Sigmoid colon (tissue), 7 donors: ENCODE measurements at places on chromosomes 7 and 10. TPM values are rescaled to one million over a fixed set of nuclear protein-coding genes. Genes with fewer than 3 reads are reported as not detected.

DNA sequence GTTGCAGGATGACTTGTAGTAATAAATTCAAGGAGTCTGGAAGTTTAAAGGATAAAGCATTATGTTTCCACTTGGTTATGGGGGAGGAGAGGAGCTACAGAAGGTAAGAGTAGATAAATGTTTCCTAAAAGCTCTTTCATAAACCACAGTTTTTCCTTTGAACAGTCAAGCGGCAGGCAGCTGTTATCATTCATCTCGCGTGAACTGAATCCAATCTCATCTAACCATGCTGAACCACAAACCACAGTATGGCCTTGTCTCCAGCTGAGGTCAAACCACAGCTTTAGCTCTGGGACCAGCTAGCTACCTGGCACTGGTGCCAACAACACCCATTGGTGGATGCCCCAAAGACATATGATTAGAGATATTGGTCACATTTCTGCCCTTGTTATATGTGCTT is 63.3 kb downstream of the NOC3L start:
- H3K4me3 ChIP-seq: no peak overlapping the region
- no peaks in the 10 kb centered on the region for H3K4me1 ChIP-seq
- DNase-seq: no peak
- no peak overlapping the region for H3K27ac ChIP-seq

GRCh38 chr7:26593896-26594295 is 270.5 kb downstream of the SKAP2 start:
- H3K4me3 ChIP-seq: no peak overlapping the region
- H3K27me3 ChIP-seq: no peaks in the 10 kb centered on the region
- no peak for DNase-seq
- no peaks in the 10 kb centered on the region for H3K36me3 ChIP-seq

DNA sequence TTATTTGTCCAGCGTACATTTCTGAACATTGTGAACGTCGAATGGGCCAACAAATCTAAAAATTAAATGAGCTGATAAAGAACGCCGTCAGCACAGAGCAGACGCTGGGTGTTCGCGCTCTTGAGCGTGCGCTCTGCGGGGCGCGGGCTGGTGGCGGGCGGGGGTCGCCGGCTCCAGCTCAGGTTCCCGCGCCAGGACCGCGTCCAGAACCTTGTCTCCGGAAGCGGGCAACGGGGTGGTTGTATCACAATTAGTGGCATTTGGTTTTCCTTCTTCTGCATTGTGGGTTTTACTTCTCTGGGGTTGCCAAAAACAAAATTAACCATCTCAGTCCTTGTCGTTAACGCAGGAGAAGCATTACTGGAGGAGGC is 2.4 kb downstream of the CYP2E1 start:
- no peak overlapping the region for H3K27ac ChIP-seq
- H3K4me1 ChIP-seq: peaks cover 23% of the 10 kb centered on the region
- H3K27me3 ChIP-seq: peaks cover 31% of the 10 kb centered on the region
- no peaks in the 10 kb centered on the region for H3K36me3 ChIP-seq
- no peak for DNase-seq

DNA sequence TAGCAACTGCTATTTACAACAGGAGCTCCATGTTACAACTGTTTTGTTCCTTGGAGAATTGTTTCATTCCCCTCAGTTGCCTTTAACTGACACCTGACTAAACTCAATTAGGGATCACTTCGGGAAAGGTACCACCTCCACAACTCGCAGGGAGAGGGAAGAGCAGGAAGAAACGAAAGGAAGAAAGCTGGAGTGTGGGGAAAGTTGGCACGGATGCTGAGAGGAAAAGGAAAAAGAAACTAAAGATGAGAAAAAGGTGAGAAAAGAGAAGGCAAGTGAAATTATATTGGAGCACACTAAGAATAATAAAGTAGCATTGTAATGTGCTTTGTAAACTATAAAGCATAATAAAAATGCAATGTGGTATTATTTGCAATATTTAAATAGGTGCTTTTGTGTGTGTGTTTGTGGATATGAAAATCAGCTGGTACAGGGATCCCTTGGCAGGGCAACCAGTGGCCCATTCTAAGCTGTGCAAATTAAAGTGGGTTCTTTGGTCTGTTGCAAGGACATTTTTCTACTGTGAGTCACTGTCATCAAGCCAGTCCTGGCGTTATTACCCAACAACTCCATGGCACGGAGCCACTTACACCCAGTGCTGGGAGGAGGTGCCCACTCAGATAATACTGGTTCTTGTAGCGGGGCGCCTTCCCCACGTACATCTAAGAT is 45.9 kb downstream of the HIPK2 start:
- peak; percentile 93 for DNase-seq
- H3K36me3 ChIP-seq: no peaks in the 10 kb centered on the region
- no peaks in the 10 kb centered on the region for H3K27me3 ChIP-seq
- peak overlapping the region; percentile 56 for H3K27ac ChIP-seq
- H3K4me3 ChIP-seq: no peak overlapping the region
- peaks cover 27% of the 10 kb centered on the region for H3K4me1 ChIP-seq

DNA sequence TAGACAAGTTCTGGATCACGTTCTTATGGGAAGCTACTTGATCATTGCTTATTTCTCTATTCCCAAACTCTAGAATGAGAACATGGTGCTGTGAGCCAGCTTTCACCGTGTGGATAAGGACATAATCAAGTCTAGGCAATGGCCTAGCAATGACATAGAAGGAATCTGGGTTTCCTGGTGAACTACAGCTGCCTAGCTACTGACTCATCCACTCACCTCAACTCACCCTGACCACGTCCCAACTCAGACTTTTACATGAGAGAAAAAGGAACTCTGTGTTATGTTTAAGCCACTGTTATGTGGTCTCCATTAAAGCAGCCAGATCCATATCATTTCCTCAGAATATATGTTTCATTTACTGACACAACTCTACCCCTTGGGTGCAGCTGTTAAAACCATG is 18.8 kb upstream of the MET start:
- H3K4me3 ChIP-seq: no peak overlapping the region
- H3K4me1 ChIP-seq: peaks cover 8% of the 10 kb centered on the region
- no peak overlapping the region for H3K27ac ChIP-seq

DNA sequence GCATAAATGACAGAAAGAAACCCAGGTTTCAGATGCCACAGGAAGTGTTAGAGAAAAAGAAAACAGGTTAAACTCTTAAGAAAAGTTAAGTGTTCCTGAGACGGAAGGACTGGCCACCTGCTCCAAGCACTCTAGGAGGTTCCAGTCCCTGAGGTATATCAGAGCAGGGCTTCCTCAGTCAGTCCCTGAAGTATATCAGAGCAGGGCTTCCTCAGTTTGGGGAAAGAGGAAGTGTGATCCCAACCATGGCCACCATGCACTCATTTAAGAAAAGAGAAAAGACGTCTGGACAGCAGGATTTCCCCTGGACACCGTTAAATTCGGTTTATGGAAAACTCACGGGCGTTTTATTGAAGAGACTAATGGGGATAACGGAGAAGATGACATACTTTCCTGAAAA is 133.4 kb upstream of the PFKP start:
- no peak overlapping the region for H3K4me3 ChIP-seq
- DNase-seq: no peak

GRCh38 chr7:39622609-39623008 is 763 bp upstream of the RALA start:
- no peaks in the 10 kb centered on the region for H3K36me3 ChIP-seq
- peaks cover 35% of the 10 kb centered on the region for H3K4me1 ChIP-seq
- DNase-seq: no peak
- peak overlapping the region; percentile 90 for H3K27ac ChIP-seq
- no peaks in the 10 kb centered on the region for H3K27me3 ChIP-seq

The ASB10 gene
- not detected for total RNA-seq

GRCh38 chr10:116713846-116714245 is 28.5 kb downstream of the HSPA12A start:
- no peaks in the 10 kb centered on the region for H3K27me3 ChIP-seq
- DNase-seq: no peak
- no peaks in the 10 kb centered on the region for H3K36me3 ChIP-seq
- H3K27ac ChIP-seq: no peak overlapping the region
- H3K4me3 ChIP-seq: no peak overlapping the region

DNA sequence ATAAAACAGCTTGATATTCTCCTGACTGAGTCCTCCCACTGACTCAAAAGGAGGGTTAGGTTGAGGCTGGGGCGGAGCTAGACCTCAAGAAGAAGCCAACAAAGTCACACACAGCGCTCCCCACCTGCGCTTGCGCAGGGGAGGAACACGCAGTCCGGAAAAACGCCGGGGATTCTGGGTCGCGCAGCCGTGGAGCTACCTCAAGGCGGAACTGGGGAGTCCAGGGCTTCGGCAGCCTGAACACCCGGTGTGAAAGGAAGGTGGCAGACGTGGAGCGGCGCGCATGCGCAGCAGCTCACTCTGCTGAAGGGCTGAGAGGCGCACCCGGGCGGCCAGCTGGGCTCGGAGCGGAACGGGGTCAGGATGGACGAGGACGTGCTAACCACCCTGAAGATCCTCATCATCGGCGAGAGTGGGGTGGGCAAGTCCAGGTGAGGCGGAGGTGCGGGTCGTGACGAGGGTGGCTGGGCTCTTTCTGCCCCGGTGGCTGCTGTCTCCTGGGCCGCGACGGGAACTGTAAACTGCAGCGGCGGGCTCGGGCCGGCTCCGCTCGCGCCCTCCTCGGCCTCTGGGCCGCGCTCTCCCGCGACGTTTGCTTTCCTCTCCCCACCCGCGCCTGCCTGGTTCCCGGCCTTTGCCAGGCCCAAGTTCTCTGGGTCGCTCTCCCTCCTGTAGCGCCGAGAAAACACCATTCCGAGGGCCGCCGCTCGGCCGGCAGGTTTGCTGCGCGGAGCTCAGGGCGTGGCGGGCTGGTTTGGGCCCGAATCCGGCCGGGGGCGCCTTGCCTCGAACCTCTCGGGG is at the start of gene RAB18:
TSS of gene RAB18 (plus strand) at position 298 of the 801 bp plus-strand sequence. CDS start at position 364, 66 bp downstream.
- no peaks in the 10 kb centered on the region for H3K27me3 ChIP-seq
- no peaks in the 10 kb centered on the region for H3K4me1 ChIP-seq
- no peaks in the 10 kb centered on the region for H3K36me3 ChIP-seq
- H3K4me3 ChIP-seq: peak within 1 kb of the TSS; percentile 83
- DNase-seq: peak; percentile 99

The BEND7 gene
- total RNA-seq: 27.2 TPM

- no peaks in the 10 kb centered on the region for H3K27me3 ChIP-seq
- DNase-seq: no peak
- no peaks in the 10 kb centered on the region for H3K4me1 ChIP-seq
- H3K36me3 ChIP-seq: no peaks in the 10 kb centered on the region
- no peak overlapping the region for H3K27ac ChIP-seq
These were observed 150.3 kb downstream of the PLXNA4 start for GRCh38 chr7:132425942-132426341.

GRCh38 chr10:10816447-10816846 is 201.2 kb upstream of the CELF2 start:
- no peak for DNase-seq
- H3K4me3 ChIP-seq: no peak overlapping the region
- no peaks in the 10 kb centered on the region for H3K36me3 ChIP-seq
- H3K27me3 ChIP-seq: no peaks in the 10 kb centered on the region

DNA sequence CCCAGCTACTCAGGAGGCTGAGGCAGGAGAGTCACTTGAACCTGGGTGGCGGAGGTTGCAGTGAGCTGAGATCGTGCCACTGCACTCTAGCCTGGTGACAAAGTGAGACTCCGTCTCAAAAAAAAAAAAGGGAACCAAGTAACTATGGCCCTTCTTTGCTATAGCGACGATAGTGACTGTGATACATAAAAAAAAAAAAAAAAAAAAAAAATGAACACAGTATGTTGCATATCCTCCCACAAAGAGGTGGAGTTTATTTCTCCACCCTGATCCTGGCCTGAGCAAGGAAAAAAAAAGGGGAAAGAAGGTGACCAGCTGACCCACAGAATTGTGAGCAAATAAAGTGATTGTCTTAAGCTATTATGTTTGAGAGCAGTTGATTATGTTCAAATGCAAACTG is 42.3 kb upstream of the STEAP1B start:
- no peak overlapping the region for H3K4me3 ChIP-seq
- H3K27me3 ChIP-seq: no peaks in the 10 kb centered on the region
- H3K36me3 ChIP-seq: no peaks in the 10 kb centered on the region
- DNase-seq: no peak
- no peak overlapping the region for H3K27ac ChIP-seq

DNA sequence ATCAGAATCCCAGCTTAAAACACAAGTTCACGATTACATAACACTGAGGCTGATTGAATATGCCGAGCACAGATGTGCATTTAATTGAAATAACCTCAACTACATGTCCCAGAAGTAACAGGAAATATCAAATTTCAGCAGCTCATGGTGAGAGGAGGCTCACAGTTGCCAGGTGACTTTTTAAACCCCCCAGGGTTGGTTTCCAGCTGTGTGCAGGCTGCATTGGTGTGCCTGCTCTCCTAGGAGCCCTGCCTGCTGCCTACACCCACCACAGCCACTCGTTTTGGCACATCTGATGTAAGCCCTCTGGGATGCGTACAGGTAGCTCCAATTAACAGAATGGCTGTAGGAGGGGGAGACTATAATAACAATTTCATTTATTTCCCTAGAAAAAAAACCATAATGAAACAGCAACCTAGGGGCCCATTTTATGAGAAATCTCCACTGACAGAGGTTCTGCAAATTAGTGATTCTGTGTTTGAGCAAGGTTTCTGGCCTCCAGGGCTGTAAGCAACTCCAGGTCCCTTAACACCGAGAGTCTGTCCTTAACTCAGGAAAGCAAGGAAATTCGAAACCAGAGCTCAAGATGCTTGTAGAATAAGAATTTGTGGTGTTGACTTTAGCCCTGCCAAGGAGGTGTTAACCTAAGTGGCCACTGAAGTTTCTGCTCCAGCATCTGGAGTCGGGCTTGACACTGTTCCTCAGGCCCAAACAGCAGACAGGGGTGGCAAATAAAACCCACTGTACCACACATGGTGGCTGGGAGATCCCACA is 161.9 kb downstream of the BMPER start:
- H3K27me3 ChIP-seq: no peaks in the 10 kb centered on the region
- no peaks in the 10 kb centered on the region for H3K36me3 ChIP-seq
- H3K4me1 ChIP-seq: no peaks in the 10 kb centered on the region
- H3K27ac ChIP-seq: peak overlapping the region; percentile 28
- DNase-seq: no peak

The BNIP3 gene
- 85.9 TPM for total RNA-seq

DNA sequence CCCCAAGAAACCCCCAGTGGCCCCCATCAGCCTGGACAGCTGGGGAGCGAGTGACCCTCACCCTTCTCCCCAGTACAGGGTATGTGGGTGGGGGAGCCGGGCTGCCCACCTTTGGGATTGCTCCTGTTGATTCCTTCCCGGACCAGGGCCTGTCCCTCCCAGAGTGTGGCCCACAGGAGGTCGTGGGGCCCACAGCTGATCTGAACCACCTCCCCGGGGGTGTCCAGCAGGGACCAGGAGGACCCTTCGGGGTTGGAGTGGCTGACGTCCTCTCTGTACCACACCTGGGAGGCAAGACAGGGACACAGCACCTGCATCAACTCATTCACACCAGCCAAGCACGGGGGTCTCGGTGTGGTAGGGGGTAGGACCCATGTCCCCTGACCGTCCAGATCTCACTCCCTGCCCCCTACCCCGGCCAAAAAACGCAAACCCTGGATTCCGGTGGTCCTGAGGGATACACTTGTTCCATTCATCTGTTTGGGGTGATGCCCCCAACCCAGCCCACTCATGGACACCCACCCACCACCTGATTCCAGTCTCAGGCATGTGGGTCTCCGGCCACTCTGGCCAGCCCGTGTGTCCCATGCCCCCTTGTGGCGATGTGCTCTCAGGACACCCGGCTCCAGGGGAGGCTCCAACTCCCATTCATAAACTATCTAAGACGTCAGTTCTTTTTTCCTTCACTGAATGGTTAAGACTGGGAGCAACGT is 10.9 kb downstream of the TECPR1 start:
- no peaks in the 10 kb centered on the region for H3K4me1 ChIP-seq
- no peak overlapping the region for H3K4me3 ChIP-seq
- H3K27me3 ChIP-seq: no peaks in the 10 kb centered on the region
- no peak for DNase-seq
- H3K27ac ChIP-seq: no peak overlapping the region

The FAM237B gene
- not detected for total RNA-seq
